ENCODE measurements at places on chromosomes 1 and 21. TPM values are rescaled to one million over a fixed set of nuclear protein-coding genes. Genes with fewer than 3 reads are reported as not detected.
A peak's percentile ranks its signal among the peaks of the same experiment; 100 is the strongest.

DNA sequence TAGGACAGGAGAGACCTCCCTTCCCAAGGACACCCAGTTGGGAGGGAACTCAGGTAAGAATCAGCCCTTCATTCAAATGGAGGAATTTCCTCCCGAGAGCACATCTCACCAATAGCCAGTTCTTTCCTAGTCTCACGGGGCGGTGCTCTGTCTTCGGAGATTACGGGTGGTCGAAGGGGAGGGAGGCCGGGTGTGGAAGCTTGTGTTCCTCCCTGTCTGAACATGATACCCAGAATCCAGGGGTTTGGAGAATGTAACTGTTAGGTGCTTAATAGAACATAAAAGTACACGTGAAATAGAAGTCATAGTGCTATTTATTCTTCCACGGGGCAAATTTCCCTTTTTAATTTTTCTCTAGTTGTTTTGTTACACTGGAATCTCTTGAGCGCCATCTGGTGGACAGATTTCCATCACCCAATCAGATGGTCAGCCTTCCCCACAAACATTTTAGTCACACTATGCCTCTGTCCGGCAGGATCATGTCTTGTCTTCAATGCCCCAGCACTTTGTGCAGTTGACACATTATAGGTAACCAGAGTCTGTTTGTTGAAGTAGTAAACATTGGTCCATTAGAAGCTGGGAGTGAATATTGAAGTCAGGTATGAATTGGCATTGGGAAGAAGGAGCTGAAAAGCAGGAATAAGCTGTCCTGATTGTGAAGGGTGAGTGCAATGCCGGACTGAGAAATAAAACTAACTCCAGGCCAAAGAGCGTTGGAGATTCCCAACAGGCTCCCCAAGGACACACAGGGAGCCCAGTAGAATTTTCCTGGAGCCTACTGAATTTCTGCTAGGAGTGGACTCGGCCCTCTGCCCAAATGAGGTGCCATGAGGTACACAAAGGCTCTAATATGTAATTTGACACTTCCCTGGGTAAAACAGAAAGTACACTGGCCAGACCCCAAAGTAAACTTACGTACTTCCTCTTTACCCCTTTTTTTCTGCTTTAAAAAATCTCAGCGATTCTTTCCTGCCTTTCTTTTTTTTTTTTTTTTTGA, 27.6 kb upstream of the ZNF697 start:
- peak; percentile 86 for DNase-seq

- DNase-seq = no peak
These were observed 285.7 kb upstream of the PKN2 start for GRCh38 chr1:88398338-88398737.

DNA sequence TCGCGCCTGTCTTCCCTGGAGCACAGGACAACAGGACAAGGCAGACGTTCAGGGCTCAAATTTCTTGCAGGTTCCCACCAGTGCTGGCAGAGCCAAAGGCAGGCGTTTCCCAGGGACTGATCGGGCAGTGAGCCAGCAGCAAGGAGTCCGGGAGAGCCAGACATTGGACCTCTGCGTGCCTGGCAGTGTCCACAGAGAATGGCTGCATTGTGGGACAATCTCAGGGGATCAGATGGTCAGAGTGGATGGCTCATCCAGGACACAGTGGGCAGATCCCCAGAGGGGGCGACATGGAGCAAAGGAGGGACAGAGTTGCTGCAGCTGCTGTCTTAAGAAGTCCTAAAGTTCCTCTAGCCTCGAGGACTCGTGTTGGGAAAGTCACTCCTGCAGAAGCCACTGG, 4.6 kb downstream of the TMEM63A start:
- DNase-seq = peak; percentile 26

GRCh38 chr1:55289614-55290013, 74.5 kb upstream of the USP24 start:
- no peak for DNase-seq

DNA sequence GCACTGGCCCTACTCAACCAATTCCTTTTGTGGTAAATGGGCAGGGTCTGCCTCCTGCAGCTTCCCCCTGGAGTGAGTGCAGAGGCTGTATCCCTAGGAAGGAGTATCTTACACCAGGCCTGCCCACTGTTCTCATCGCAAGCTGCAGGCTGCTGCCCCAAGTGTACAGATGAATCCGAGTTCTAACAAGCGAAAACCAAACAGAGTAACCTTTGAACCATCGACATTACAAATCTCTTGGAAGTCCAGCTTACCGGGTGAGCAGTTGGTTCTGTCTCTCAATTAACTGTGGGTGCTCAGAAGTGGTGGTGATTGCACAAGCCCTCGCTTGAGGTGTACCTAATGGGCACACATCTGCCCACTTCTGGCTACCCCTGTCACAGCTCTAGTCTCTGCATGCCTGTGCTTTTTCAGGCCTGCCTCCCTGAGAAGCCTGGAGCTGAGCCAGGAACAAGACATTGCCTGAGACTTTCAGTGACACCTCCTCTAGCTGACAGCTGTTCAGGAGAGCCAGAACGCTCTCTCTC, 22.7 kb downstream of the INAVA start:
- no peak for DNase-seq

DNA sequence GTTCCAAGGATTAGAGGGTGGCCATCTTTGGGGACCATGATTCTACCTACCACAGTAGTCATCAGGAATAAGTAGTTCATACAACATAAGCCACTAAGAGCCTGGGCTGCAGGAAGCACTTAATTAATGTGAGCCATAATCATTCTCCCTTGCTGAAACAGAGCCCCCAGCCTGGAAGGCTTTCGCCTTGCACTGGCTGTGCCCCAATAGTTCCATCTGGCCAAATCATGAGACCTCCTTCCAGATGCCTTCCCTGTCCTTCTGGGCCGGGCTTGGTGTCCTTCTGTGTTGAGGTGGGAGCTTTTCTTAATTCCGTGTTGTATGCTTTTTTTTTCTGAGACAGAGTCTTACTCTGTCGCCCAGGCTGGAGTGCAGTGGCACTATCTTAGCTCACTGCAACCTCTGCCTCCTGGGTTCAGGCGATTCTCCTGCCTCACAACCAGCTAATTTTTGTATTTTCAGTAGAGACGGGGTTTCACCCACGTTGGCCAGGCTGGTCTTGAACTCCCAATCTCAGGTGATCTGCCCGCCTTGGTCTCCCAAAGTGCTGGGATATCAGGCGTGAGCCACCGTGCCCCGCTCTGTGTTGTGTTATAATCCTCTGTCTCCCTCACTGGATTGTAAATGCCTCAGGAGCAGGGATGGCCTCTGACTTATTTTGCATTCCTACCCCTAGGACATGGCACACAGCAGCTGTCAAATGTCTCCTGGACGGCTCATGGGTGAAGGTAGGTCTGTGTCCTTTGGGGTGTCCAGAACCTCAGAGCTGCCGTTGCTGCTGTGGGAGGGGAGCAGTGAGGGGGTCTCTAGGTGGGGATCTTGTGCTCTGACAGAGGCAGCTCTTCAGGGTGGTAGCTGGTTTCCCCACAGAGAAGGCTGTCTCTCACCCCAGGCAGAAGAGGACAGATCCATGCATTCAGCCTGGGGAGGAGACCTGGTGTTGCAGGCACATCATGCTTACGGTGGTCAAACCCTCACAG, 10.1 kb downstream of the GNG4 start:
- no peak for DNase-seq

- DNase-seq = no peak
These were observed 163.2 kb downstream of the LRRC40 start for GRCh38 chr1:70042090-70042731.

DNA sequence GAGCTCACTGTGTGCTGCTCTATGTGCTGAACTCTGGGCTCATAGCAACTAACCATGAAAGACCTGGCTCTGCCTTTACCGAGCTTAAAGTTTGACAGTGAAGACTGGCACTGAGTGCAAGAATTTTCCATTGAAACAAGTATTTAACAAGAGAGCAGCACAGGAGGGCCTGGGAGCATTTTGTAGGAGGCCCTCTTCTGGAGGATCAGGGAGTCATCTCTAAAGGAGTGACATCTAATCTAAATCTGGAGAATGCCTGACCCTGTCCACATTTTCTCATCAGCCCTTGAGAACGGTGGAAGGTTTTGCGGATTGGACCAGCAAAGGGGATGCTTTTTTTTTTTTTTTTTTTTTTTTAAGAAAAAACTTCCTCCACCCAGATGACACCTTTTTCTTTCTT, 150.8 kb downstream of the ROR1 start:
- no peak for DNase-seq

GRCh38 chr1:23481904-23482303, 2.1 kb downstream of the ASAP3 start:
- no peak for DNase-seq

DNA sequence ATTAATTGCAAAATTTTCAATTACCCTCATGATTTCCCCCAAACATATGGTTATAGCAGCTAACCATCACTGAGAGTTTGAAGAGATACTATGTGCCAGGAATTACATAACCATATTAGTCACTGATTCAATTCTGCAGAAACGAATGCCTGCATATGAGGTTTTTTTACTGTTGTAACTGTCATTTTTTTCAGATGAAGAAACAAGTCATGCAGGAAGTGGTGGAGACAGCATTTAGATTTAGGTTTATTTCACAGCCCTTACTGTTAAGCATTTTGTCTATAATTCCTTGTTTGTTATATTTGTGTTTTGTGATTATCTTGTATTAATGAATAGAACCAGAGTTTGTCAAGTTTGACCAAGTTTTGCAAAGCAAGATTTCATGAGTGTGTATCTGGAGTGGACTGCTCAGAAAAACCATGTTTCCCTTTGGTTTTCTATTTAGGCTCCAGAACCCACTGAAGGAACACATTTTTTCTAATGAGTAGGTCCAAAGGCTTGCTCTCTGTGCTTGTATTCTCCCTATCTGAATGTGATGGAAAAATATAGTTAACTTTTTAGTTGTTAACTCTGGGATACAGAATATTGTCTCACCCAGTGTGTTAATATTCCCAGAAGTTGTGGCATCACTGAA, 308.5 kb upstream of the ADAMTS5 start:
- no peak for DNase-seq

DNA sequence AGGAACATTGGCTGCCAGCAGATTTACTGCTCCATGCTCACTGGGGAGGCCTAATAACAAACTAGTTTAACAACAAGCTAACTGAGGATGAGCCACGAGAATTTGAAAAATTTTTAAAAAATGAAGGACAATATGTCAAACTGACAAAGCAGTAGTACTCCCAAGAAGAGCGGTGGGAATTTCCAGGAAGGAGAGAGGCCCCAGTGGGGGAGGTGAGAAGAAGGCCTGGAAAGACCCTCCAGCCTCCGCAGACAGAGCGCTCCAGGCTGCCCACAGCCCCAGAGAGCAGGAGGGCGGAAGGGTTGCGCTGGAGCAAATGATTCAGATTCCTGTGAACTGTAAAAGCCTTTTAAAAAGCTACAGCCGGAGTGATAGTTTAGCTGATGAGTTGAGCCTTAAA, 78.5 kb downstream of the SIPA1L2 start:
- DNase-seq = no peak

DNA sequence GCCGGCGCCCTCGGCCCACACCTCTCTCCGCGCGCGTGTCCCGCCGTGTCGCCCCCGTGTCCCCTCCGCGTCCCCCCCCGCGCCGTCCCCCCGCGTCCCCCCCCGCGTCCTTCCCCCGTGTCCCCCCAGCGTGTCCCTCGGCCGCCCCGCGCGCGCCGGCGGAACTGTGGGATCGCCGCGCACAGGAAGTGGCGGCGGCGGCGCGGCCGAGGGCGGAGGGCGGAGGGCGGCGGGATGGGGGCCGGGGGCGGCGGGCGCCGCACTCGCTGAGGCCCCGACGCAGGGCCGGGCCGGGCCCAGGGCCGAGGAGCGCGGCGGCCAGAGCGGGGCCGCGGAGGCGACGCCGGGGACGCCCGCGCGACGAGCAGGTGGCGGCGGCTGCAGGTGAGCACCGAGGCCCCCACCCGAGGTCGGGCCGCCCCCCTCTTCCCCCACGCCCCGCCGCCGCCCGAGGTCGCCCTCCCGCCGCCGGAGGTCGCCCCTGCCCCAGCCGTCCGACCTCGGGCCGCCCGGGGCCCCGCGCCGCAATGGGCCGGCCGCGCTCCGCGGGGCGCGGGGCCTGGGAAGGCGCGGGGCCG, at the start of gene AGPAT3:
Gene AGPAT3, plus strand, starts transcription at position 262 of the 578 bp plus-strand sequence. CDS start 94,459 bp downstream, outside the sequence.
- no peak for DNase-seq

- DNase-seq = no peak
These were observed 216.0 kb upstream of the PTGFR start for GRCh38 chr1:78274814-78275213.

DNA sequence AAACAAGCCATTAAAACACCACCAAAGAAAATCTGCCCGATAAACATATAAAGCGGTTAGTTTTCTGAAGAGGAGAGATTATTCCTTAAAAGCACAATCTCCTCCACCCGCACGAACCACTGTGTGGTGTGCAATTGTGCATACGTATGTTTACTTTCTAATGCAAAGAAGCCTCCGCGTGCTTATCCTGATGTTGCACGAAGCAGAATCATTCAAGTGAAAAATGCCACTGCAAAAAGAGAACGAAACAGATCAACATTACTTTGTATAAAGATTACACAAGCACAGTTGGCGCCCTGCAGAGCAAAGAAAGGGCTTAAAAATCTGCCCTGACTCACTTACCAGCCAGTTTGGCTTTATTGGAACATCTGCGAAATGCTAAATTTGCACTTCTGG, 166.8 kb downstream of the ZNF281 start:
- DNase-seq = no peak

DNA sequence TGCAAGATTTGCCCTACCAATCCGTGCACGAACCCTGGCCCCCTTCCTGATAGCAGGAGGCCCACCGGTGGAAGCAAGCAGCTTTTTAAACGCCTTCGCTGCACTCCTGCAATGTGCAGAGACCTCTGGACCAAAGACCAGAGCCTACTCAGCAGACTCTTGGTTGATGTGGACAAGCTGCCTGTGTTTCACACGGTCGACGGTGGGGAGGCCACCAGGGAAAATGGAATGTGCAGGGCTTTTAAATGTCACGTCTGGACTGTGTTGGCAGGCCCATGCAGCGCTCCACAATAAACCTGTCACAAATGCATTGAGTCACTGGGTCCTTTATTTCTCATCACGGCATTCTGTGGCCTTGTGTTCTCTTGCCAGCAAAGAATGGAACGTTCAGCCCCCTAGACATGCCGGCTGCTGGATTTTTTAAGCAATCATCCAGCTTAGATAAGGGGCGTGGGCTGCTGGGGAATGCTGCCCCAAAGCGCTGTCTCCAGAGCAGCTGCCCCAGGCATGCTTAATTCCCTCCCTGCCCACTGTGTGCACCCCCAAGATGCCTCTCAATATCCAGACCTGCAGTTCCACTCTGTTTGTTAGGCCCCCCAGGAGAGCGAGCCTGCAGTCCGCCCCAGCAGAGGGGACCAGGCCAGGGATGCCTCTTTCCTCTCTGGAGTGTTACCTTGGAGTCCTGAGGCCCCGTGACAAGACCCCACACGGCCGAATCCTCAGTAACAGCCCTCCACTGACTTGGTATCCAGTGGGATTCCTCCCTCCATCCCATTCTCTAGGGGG, 71.3 kb downstream of the ATP5PO start:
- no peak for DNase-seq

- DNase-seq = no peak
These were observed 56.6 kb downstream of the FGGY start for GRCh38 chr1:59353453-59353852.

The TRAF3IP3 gene
- 8.0 TPM for total RNA-seq

The PLA2G2C gene
- total RNA-seq = not detected

The PADI1 gene
- not detected for total RNA-seq

The AMPD1 gene
- total RNA-seq = not detected

The SPRR2A gene
- not detected for total RNA-seq

The CCDC27 gene
- not detected for total RNA-seq

The NR1I3 gene
- total RNA-seq = not detected

The KRTCAP2 gene
- 102 TPM for total RNA-seq

The IL20 gene
- not detected for total RNA-seq

The AVPR1B gene
- not detected for total RNA-seq

The RHD gene
- not detected for total RNA-seq

The AIRE gene
- total RNA-seq = not detected

The NUP210L gene
- not detected for total RNA-seq

The CNST gene
- total RNA-seq = 17.0 TPM

The SYT2 gene
- total RNA-seq = not detected

Data from tibial nerve (tissue), 4 donors.